Prostate gland (tissue), 2 donors: ENCODE measurements at places on chromosomes 13 and 19. TPM values are rescaled to one million over a fixed set of nuclear protein-coding genes. Genes with fewer than 3 reads are reported as not detected.

DNA sequence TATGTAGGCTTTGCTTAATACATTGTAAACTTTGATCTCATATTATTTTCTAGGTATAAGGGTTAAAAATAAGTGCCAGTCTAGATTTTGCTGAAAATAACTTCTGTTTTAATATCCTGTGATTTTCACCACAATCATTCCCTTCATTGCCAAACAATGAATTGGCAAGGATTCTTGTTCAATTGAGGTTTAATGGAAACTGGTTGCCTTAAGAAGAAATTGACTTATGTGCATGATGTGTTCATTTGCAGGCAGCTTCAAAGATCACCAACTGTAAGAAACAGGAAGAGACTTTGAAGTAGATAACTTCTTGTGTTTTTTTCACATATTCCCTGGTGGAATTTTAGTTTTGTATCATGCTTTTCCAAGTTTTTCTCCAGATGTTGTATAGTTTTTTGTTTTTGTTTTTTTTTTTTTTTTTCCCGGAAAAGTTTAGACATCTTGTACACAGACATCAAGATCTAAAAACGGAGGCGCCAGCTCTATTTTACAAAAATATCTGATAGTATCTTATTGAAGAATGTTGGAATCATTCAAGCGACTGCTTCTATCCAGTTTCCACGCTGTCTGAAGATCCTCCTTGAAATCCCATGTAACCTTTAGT, 108.3 kb downstream of the POSTN start:
- no peaks in the 10 kb centered on the region for H3K27me3 ChIP-seq
- H3K4me3 ChIP-seq = no peak overlapping the region
- H3K36me3 ChIP-seq = no peaks in the 10 kb centered on the region
- H3K27ac ChIP-seq = no peak overlapping the region
- no peak for DNase-seq

GRCh38 chr19:1986357-1987162, 29.0 kb downstream of the BTBD2 start:
- no peak for DNase-seq
- H3K27me3 ChIP-seq = no peaks in the 10 kb centered on the region
- no peak overlapping the region for H3K4me3 ChIP-seq
- no peak overlapping the region for H3K27ac ChIP-seq
- H3K4me1 ChIP-seq = no peaks in the 10 kb centered on the region
- peaks cover 10% of the 10 kb centered on the region for H3K36me3 ChIP-seq

DNA sequence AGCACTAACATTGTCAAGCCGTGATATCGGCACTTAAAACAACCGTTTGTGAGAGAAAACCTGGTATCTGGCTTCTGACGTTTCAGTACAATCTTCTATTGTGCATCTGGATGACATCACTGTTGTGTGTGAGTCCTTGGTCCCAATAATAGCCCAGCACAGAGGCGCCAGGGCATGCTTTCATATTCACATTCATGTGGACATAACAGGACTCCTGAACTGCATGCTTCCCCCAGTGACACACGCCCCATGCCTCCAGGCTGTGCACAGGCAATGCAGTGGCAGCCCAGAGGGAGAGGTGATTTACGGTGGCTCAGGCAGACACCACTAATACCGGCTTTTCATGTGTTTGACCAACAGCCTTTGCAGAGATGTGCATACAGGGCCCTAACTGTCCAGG, 58.1 kb downstream of the MRPL57 start:
- H3K27me3 ChIP-seq = no peaks in the 10 kb centered on the region
- H3K27ac ChIP-seq = no peak overlapping the region
- H3K4me3 ChIP-seq = no peak overlapping the region
- no peak for DNase-seq
- H3K4me1 ChIP-seq = no peaks in the 10 kb centered on the region
- H3K36me3 ChIP-seq = no peaks in the 10 kb centered on the region

KLHL1 gene
- 0.28 TPM for total RNA-seq

ELAVL3 gene
- total RNA-seq = 1.5 TPM

POU4F1 gene
- total RNA-seq = 0.68 TPM
